CD4-positive, alpha-beta T cell treated with Interleukin-1 beta for 1 hour (primary cell): ENCODE measurements at places on chromosomes 11 and 22.

GRCh38 chr11:64224151-64224890 is 1.7 kb downstream of the TRPT1 start:
- no peak for DNase-seq

DNA sequence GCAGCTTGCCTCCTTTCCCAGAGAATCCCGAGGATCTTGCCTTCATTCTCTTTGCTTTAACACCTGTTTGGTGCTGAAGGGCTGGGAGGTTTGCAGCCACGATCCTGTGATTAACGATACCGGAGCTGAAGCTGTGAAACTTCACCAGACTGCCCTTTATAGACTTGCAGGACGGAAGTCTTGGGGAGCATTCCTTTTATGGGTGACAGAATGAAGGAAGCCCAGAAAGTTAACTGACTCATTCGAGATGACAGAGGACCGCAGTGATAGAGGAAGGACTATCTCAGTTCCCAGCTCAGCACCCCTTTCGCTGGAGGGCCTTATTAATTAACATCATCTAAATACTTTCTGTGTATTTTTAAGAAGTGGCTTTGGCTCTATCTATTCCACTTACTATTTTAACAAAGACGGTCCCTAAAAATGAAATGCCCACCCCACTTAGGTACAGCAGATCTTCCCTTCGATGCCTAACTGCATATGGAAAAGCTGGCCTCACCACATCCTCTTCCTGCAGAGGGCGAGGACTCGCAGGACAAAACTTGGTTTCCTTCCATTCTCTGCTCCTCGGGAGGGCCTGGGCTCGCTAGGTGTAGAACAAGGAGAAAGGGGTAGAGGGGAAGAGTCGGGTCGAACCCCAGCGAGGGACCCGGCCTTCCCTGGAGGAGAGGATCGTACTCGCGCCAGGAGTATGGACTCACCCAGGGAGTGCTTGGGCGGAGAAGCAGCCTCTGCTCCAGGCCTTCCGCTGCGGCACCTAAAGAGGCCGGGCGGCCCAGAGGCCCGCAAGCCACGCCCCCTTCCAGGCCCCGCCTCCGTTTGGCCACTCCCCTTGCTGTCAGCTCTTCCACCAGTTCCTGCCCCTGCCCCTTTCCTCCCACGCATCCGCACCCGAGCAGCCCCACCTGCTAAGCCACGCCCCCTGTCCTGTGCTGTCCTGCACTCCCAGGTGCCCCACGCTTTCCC is 30.7 kb upstream of the USP47 start:
- DNase-seq, result no peak

DNA sequence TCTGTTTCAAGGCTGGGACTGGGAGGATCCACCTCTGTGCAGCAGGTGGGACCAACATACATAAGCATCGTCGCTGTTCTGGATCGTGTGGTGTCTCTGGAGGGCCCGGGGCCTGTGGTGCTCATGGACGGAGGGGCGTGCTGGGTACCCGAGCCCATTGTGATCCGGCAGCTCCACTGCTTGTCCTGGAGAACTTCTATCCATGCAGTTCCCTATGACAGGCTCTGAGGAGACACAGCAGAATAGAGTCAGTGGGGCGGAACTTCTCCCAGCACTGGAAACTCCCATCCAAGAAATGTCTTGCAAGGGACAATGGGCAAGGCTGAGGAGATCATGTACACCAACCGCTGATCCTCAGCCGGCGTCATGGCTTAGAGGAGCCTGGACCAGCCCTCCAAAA is 11.6 kb upstream of the APOA1 start:
- DNase-seq, result no peak

DNA sequence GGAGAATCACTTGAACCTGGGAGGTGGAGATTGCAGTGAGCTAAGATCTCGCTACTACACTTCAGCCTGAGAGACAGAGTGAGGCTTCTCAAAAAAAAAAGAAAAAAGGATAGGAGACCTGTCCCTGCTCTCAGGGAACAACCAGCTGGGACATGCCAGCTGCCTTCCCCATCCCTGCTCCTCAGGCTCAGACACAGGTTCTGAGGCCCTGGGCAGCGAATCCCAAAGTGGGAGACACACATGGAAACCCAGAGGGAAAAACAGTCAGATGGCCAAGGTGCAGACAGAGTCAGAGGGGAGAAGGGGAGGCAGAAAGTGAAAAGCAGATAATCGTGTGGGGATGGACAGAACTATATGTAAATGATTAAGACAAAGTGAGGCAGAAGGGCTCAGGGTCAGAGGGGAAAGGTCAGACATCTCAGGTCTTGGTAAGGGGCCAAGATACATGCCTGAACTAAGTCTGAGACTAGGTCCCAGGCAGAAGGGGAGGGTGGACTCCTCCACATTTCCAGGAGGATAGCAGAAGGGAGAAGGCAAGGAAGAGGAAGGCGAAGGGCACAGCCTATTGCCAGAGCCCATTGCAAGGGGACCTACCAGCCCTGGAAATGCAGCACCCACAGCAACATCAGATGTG is 14.2 kb downstream of the STARD10 start:
- DNase-seq, result no peak

GRCh38 chr11:115083144-115083806 is 404.9 kb downstream of the NXPE2 start:
- DNase-seq, result no peak

DNA sequence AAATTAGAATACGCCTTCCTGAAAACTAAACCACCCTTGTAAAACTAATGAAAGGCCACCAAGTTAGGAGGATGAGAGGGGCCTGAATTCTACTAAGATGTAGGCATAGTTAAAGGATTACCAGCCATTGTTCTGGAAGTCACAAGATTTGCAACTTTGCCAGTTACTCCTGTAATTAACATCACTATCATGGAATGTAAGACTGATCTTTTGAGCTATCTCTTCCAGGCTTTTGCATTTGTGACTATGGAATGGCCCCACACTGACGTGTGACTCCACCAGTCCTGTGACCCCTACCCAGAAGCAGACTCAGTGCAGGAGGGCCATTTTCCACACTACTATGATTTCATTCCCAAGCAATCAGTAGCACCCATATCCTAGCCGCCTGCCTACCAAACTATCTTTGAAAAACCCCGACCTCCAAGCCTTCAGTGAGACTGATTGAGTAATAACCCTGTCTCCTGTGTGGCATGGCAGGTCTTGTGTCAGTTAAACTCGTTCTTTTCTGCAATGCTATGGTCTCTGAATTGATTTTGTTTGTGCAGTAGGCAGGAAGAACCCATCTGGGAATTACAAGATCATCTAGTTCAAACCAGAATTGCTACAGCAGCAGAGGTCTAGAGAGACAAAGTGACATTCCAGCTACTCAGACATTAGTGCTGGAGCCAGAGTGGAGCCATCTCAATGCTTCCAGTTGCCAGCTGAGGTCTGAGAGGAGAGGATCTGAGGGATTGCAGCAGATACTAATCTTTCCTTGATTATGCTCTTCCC is 1.9 kb upstream of the CTSF start:
- DNase-seq, result no peak

- DNase-seq, result no peak
Observed at GRCh38 chr11:44709966-44710365, 16.8 kb upstream of the TSPAN18 start.

GRCh38 chr11:133978794-133979193 is 22.0 kb upstream of the IGSF9B start:
- DNase-seq, result no peak

DNA sequence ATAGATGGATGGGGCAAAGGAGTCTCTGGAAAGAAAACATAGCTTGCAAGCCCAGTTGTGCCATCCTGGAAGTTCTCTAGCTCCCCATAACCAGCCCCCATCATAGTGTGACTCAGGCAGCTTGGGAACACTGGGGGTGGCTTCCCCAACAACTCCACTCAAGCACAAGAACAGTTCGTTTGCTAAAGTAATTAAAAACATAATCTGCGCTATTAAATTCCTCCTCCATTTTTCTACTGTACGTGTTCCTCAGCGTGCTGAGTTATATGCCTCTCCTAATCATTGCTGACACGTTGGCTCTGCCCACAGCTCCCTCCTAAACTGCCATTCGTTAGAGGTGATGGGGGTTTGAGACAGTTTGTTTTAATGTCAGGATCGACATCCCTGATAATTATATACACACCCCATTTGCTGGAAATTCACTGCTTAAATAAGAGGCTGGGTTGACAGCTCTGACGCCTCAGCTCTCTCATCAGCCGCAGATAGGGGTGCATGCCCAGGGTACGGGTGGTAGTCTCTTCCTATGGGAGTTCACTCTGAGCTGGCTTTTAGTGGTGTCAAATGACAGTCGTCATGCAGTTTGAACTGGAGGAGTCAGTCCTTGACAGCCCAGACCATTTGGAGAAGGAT is 59.5 kb upstream of the SEZ6L start:
- DNase-seq, result no peak

DNA sequence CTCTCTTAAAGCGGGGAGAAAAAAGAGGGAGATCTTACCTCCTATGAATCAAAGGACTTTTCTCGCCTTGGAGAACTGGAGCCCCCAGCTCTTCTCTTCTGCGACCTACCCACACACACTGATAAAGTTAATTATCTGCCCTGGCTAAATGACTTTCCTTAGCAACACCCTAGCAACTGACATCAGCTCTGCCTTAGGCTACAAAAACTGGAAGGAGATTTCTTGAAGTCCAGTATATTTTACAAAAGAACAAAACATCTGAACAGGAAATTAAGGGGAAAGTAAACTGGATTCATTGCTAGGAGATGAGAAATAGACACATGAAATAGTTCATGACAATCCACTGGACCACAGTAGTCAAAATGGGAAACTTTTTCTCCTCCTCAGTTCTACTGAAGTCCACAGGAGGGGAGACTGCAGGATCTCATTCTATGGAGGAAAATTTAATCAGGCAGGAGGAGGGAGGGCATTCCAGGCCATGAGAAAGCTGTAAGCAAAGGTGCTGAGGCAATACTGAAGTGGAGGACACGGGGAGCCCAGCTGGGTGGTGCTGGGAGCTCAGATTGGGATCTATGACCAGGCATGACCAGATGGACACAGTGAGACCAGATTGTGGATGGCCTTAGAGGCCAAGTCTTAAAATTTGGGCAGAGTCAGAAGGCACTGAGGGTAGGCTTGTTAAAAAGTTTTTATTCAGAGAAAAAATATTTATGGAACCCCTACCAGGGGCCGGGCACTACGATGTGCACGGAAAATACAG is 3.7 kb upstream of the SPON1 start:
- no peak for DNase-seq

DNA sequence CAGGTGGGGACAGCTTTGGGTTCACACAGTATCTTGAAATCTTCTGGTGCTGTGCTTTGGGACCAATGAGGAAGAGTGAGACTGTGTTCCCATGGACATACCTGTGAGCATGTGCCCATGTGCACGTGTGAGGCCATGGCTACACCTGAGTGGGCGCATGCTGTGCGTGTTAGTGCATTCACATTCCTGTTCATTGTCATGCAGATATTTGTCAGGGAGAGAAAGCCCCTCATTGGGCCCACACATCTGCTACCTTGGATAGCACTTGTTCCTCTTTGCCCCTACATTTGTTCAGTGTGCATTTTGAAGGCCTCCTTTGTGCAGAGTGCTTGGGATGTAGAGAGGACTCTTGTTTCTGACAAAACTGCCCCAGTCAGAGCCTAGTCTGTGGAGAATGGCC is 154.3 kb upstream of the E2F8 start:
- no peak for DNase-seq

DNA sequence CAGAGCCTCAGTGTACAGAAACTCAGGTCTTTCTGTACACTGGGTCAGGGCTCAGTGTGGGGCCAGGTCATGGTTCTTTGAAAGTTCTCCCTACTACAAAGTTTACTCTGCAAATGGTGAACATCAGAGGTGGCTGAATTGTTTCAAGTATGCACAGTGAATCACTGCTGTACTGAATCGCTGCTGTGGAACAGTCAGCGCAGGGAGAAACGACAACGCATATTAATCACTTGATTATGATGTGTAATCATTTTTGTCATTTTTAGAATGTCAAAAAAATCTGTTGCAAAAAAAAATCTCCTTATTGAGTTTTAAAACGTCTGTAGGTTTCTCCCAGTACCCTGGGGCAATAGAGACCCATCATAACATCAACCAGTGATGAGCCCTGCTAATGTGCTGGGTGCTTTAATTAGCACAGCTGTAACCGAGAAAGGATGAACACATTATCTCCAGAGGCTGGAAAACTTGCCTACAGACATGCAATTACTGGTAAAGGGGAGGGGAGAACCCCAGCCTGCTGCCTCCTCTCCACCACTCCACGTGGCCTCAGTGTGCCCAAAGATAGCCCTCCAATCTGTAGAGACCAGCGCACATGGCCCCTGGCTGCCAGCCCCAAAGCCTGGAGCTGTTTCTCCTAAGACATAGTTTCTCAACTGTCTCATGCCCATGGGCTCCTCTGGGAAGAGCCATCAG is 12.8 kb downstream of the ARRB1 start:
- no peak for DNase-seq
